CD4-positive, alpha-beta T cell treated with Interleukin-4 for 4 hours (primary cell): ENCODE measurements at places on chromosomes 12 and 14.

DNA sequence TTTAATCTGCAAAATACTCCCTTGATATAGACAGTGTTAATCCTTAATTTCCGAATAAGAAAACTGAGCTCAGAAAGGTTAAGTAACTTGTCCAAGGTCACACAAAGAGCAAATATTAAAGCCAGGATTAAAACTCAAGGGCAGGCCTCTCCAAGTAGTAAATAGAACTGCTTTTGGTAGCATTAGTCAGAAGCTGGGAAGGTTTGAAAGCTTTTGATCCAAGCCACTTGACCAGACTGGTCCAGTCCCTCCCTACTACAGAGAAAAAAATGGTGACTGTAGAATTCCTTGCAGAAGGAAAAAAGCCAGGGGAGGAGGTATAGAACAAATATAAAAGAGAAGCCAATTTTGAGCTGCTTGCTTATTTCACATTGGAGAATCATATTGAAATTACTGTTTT is 111.5 kb downstream of the NT5DC3 start:
- no peak for DNase-seq

- no peak for DNase-seq
These were observed 127.1 kb downstream of the CAPZA3 start for GRCh38 chr12:18864900-18865561.

GRCh38 chr14:64198486-64198885 is 95.7 kb downstream of the ESR2 start:
- no peak for DNase-seq

- DNase-seq = no peak
These were observed 13.9 kb downstream of the ARPC3 start for GRCh38 chr12:110436231-110436630.

DNA sequence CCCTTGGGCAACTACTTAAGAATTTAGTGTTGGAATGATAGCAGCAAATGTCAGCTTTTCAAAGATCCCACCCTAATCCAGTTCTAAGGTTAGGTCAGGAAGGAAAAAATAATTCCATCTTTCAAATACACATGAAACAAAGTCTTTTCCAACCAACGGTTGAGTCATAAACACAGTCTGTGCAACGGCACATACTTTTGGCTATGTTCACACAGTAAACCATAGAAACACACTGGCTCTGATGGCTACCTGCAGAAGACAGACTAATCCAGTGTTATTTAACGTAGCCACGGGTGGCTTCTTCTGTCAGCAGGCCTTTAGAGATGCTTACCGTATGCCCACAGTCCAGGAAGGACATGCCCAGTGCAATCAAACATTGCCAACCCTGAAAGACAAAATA is 35.7 kb downstream of the HIGD1C start:
- DNase-seq = no peak

DNA sequence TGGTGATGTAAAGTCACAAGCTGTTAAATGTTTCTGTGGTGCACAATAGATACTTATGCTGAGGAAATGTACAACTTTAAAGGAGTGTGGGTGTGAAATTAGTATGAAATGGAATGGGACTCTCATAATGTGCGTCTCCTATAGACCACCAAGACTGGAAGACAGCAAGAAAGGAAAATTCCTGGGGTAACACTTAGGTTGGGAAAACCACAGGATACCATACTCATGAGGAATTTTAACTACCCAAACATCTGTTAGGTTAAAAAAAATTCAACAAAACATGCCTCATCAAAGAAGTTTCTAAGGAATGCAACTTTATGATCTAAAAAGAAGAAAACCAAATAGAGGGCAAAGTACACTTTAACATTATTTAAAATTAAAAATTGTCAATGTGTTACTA is 113.7 kb upstream of the MYF6 start:
- no peak for DNase-seq
